ENCODE measurements at places on chromosomes 3 and 15.

GRCh38 chr3:188041895-188042294 is 112.1 kb upstream of the LPP start:
- DNase-seq, result no peak

DNA sequence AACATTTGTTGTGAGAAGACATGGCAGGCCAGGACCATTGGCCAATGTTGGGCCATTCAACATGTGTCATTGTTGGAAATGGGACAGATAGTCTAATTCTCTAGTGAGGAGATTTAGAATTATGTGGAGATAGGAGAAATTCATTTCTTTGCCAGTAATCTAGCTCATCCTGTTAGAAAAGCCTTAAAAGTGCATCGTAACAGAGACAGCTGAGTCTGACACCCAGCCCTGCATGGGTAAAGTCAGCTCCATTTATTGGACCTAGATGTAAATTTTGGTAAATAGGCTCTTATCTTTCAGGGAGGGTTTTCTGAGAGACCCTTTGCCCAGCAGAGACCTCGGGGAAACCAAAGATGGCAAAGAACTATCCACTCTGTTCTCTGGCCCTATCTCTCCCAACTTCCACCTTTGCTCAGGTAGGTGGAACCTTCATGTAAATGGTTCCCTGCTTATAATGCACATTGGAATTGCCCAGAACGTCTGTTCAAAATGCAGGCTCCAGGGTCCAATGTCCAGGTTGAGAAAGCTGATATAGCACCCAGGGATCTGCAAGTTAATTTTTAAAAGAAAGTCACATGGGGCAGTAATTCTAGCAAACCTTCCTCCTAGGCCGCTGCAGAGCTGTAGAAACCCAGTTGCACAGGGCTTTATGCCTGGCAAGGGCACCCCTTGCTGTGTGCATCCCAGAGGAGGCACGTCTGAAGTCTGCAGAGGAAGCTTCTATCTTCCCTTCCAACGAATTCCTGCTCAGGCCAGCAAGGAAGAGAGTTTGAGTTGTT is 365.9 kb upstream of the PROK2 start:
- no peak for DNase-seq

GRCh38 chr3:112132975-112133448 is at the start of gene GCSAM:
Gene GCSAM (minus strand): TSS chr3:112133248. CDS start chr3:112133120, 128 bp downstream.
- peak; percentile 38 for DNase-seq

- no peak for DNase-seq
Measured at GRCh38 chr3:110236976-110237610, 834.5 kb upstream of the NECTIN3 start.

- no peak for DNase-seq
Measured at GRCh38 chr15:74783072-74783807, 1.4 kb downstream of the CSK start.

GRCh38 chr3:66751842-66752241 is 246.3 kb upstream of the KBTBD8 start:
- no peak for DNase-seq

DNA sequence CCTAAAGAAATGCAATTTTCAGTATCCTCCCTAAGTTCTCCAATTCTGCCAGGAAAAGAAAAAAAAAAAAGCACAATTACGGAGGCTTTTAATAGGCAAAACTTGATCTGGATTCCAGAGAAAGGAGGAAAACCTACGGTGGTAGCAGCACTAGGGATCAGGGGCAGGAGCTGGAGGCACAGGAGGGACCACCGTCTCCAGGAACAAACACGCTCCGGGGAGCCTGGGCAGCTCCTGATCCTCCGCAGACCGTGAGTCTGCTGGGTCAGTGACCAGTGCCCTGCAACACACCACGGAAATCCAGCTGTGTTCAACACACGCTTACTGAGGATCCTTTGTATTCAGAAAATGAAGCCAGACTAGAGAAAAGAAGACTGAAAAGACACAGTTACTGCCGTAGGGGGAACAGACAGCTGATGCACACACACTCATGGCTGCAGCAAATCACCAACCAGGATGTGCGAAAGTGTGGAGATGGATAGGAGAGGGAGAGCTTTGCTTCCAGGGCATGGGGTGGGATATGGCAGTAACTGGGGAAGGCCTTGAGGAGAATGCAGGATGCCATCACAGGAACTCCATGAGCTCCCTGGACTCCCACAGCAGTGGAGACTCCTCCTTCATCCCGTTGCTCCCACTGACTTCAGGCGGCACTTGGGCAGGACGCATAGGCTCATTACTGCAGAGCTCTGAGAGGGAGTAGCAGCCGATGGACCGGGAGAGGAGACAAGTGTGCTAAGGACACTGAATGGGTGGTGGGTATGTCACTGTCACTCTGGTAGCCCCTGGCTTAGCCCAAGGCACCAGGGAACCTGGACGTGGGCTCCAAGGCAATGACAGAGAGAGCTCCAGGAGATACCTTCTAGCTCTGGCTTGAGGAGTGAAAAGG is 167.0 kb downstream of the ATP10A start:
- DNase-seq, result no peak

DNA sequence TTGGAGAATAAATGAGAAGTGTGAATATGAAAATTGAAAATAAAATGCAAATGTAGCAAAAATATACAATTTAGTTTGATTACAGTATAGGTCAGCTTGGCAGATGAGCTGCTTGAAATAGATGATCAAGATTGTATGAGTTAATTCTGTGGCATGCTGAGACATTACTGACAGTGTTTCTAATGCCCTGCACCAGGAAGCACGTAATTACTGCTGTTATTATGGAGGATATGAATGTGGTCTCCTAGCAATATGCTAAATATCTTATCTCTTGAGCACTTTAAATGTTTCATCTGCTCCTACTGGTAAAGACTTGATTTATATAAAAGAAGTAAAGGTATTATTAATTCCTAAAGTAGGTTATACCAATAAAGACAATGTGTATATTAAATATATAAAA is 1015.5 kb downstream of the PLOD2 start:
- DNase-seq, result no peak

Measured in DMS 273 treated with DMSO at 0.1 percent for 48 hours (cell line).